ENCODE measurements at places on chromosomes 2 and 18.

GRCh38 chr2:86371527-86371926 is 34.1 kb upstream of the REEP1 start:
- no peak for DNase-seq

GRCh38 chr18:2494921-2495320 is 76.4 kb downstream of the METTL4 start:
- DNase-seq = no peak

DNA sequence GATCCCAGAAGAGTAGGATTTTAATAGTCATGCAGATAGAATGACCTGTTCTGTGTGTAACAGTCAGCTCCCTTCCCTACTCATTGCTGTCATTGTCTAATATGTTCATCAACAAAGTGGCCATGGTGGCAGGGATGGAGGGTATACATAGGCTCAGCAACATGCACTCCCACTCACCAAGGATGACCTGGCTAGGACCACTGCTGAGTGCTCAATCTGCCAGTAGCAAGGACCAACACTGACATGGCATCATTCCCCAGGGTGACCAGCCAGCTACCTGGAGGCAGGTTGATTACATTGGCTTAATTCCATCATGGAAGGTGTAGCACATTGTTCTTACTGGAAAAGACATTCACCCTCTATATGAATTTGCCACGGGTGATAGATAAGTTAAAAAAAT is 401.7 kb upstream of the CELF4 start:
- DNase-seq = no peak

DNA sequence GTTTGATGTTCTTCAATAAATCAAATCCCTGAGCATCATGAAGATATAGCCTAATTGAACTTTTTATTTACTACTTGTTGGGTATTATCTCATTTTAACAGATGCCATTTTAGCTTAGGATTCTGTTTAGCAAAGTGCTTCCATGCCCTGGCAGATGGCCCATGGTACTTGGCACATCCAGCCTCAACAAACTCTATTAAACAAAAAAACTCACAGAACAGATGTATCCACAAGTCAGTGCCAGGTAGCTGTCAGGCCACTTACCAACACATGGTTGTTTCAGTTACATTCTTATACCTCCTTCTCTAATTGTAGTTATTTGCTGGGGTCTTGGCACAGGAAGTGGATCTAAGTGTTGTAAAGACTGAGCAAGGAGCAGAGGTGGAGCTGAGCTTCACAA is 29.6 kb downstream of the GAD1 start:
- DNase-seq = peak; percentile 65

GRCh38 chr2:17479875-17480274 is 38.4 kb downstream of the RAD51AP2 start:
- no peak for DNase-seq

DNA sequence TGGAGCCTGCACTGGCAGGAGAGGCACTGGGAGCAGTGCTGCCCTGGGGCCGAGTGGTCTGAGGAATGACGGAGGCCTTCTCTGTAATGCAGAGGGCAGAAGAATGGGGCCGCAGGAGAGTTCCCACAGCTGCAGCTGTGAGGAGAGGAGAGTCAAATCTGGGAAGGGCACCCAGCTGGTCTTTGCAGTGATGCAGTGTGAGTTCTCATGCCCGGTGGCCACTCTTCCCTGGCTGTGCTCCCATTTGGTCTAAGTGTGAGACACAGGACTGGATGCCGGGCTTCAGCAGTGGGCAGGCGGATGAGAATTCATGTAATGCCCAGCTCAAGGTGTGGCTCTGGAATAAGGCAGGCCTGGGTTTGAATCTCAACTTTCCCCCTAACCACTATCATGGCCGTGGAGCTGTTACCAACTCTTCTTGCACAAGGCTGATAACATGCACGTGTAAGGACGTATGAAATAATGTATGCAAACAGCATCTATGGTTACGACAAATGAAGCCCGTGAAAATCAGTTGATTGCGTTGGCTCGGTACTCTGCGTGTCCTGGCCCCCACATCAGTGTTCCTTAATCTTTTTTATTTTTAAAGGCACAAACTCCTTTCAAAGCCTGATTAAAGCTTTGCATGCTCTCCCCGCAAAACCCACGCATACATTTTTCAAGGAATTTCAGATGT is 71.6 kb downstream of the ACKR3 start:
- no peak for DNase-seq

GRCh38 chr18:12849548-12849947 is 34.5 kb downstream of the PTPN2 start:
- DNase-seq = no peak

DNA sequence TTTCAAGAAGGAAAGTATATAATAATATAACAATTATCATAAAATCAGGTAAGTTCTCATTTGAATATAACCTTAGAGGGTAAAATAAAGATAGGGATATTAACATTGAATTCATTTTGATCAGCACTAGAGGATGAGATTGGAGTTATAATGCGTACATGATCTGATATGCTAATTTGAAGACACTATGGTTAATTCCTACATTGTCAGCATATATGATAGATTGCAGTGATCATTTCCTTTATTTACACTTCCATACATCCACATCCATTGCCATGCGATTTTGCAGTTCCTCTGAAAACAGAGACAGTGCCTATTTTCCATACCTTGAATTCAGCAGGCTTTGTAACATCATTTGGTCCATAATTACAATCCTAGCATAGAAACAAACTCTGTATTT is 519.2 kb downstream of the CCDC85A start:
- DNase-seq = no peak

DNA sequence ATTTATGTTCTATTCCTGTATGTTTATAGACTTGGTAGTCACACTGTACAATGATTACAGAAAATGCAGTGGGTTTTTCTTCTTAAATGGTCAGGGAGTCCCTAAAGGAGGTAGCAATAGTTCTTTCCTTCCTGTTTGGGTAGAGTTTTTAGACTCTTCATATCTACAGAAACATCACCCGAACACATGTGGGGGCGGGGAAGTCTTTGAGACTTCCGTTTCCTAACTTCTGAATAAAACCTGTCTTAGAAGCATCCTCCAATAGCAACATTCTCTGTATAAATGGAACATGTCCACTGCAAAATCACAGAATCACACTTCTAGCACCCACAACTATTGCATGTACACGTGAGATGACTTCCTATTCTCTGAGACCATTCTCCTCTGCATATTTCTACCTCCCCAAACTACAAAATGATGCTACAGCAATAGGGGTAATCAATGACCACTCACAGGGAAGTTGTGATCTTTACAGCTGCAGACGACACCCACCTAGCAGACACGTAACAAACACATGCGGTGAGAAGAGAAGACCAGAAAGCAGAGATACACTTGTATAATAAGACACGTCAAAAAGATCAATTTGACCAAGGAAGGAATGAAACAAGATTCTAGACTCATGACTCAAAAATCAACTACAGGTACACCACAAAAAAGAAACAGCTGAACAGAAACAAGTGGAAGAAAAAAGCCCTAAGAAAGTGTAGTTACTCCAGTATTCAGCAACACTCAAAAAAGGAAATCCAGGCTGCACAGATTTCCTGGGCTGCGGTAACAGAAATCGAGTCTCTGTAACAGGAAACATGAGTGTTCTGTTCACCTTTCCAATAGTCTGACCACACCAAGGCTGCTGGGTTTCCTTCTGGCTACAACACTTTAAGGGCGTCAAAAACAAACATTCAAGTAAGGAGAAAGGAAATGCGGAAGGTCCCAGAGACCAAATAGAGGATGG is 120.4 kb downstream of the ZNF516 start:
- no peak for DNase-seq

GRCh38 chr2:29940706-29941105 is 19.3 kb upstream of the ALK start:
- DNase-seq = no peak

GRCh38 chr2:16365366-16365765 is 300.3 kb downstream of the CYRIA start:
- DNase-seq = no peak

GRCh38 chr2:71005271-71006202 is 10.9 kb upstream of the TEX261 start:
- no peak for DNase-seq

DNA sequence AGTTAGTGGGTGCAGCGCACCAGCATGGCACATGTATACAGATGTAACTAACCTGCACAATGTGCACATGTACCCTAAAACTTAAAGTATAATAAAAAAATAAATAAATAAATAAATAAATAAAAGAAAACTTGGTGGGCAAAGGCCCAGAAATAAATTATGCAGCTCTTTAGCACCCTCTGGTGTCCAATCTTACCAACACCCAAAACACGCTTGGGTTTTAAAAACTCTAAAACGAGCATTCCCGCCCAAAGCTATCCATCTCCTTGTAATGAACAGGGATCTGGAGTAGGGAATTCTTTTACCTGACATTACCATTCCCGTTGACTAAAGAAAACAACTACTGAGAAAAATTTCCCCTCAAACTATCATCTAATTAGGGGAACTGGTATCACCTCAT is 2005.9 kb upstream of the CELF4 start:
- peak; percentile 17 for DNase-seq

DNA sequence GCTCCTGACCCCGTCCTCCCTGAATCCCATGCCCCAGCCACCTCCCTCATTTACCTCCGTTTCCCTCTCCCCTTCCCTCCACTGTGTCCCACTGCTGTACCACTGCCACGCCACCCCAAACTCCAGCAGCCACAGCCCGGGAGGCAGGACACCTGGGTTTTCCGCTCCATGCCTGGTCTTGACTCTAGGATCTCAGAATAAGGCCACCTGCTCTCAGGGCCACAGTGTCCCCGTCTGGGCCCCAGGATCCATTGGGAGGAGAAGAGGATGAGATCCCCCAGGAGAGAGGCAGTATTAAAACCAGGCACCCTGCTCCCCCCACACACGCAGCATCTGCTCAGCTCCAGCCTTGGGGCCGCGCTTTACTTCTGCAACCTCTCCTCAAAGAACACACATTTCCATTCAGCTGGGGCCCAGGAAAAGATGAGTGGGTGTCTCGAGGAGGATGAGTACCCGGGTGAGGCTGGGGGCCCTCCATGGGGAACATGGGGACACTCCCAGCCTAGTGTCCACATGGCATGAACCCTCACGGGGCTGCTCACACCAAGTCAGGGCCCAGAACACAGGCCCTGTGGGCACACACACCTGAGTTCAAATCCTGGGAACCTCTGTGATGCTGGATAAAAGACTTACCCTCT is 32.8 kb upstream of the TNS1 start:
- no peak for DNase-seq

GRCh38 chr2:80028584-80028983 is 276.0 kb downstream of the LRRTM1 start:
- DNase-seq = no peak

GRCh38 chr2:235414422-235414821 is 79.4 kb upstream of the AGAP1 start:
- DNase-seq = peak; percentile 95

DNA sequence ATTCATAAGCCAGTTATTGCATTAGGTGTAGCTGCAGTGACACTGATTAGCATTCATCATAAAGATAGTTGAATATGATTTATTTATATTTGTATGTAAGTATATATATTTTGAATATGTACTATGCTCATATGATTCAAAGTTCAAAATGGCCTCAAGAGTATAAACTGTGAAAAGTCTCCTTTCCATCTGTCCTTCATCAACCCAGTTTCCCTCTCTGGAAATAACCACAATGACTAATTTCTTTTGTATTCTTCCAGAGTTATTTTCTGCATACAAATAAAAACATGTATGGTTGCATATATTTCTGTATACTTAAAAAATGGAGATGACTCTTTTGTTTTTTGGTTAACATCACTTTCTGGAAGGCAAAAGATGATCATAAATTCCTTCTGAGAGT is 95.2 kb downstream of the CAMKMT start:
- no peak for DNase-seq

GRCh38 chr2:44779793-44780192 is 161.7 kb upstream of the SIX3 start:
- no peak for DNase-seq

GRCh38 chr2:233982421-233983121 is 65.4 kb downstream of the TRPM8 start:
- DNase-seq = no peak

DNA sequence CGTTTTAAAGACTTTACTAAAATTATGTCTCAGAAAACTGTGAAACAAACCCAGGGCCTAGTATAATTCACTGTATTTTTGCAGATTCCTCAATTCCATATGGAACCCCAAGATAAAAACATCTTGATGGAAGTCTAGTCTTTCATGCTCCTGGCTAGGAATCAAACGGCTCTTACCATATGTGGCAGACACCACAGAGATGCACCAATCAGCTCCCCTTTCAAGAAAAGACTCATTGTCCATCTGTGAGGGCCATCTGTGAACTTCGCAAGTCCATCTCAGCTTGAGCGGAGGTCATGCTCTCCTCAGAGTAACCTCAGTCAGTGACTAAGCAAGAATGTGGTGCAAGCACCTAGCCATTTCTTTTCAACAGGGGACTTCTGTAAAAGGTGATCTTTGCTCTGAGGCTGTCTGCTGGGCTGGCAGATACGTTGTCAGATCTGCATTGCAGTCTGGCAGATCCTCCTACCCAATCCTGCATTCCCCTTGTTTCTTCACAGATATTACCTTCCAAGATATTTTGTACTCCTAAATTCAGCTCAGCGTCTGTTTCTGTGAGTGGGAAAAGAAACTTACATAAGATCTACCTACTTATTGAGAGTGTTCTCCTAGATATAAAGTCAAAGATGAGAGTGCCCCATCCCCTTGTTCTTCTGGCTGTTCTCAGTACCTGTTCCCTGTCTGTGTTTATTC is 419.3 kb downstream of the SPAG16 start:
- no peak for DNase-seq

- DNase-seq = no peak
These were observed 22.8 kb upstream of the MYO3B start for GRCh38 chr2:170155022-170155722.

- no peak for DNase-seq
These were observed 312.8 kb upstream of the FANCL start for GRCh38 chr2:58553937-58554336.

- no peak for DNase-seq
These were observed 46.5 kb downstream of the MBP start for GRCh38 chr18:77086034-77086433.

- no peak for DNase-seq
These were observed 19.5 kb downstream of the WIPF1 start for GRCh38 chr2:174577967-174578589.

GRCh38 chr2:47551800-47552525 is 149.0 kb downstream of the MSH2 start:
- DNase-seq = no peak

- no peak for DNase-seq
These were observed 1621.3 kb downstream of the SUCLG1 start for GRCh38 chr2:82837588-82838304.
